ENCODE measurements at places on chromosomes 7 and 10.

DNA sequence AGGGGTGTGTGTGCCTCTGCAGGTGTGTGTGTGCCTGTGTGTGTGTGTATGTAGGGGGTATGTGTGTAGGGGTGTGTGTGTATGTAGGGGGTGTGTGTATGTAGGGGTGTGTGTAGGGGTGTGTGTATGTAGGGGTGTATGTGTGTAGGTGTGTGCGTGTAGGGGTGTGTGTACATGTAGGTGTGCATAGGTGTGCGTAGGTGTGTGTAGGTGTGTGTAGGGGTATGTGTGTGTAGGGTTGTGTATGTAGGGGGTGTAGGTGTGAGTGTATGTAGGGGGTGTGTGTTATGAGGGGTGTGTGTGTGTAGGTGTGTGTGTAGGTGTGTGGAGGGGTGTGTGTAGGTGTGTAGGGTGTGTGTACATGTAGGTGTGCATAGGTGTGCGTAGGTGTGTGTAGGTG is 48.6 kb upstream of the PSMG3 start:
- no peaks in the 10 kb centered on the region for H3K27me3 ChIP-seq
- H3K27ac ChIP-seq = no peak overlapping the region
- H3K4me3 ChIP-seq = no peak overlapping the region
- DNase-seq = no peak
- H3K4me1 ChIP-seq = no peaks in the 10 kb centered on the region

DNA sequence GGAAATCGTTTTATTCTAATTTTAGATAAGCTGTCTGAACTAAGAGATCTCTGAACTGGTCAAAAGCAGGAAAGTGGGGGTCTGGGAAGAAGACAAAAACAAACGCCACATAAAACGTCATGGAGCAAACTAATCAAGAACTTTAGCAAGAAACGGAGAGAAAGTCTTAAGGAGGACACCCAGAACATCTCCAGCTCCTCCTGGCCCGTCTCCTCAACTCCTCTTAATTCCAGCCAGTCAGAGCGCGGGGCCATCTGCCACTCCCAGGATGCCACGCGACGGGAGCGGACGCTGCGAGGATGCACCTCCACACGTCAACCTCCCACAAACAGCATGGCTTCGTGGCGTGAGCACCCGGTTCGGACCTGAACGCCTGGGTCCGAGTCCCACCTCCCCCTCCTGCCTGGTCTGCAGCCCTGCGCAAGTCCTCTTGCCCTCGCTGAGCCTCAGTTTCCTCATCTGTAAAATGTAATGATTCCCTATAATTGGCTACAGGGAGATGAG is 598 bp downstream of the MMS19 start:
- peak overlapping the region; percentile 98 for H3K4me3 ChIP-seq
- H3K27ac ChIP-seq = peak overlapping the region; percentile 89
- H3K27me3 ChIP-seq = peaks cover 18% of the 10 kb centered on the region
- DNase-seq = peak; percentile 84
- no peaks in the 10 kb centered on the region for H3K36me3 ChIP-seq

- peaks cover 57% of the 10 kb centered on the region for H3K36me3 ChIP-seq
- H3K4me3 ChIP-seq = peak overlapping the region; percentile 99
- H3K27ac ChIP-seq = peak overlapping the region; percentile 100
- no peaks in the 10 kb centered on the region for H3K27me3 ChIP-seq
- peaks cover 83% of the 10 kb centered on the region for H3K4me1 ChIP-seq
Observed at GRCh38 chr10:6473901-6474370, 106.1 kb downstream of the PRKCQ start.

DNA sequence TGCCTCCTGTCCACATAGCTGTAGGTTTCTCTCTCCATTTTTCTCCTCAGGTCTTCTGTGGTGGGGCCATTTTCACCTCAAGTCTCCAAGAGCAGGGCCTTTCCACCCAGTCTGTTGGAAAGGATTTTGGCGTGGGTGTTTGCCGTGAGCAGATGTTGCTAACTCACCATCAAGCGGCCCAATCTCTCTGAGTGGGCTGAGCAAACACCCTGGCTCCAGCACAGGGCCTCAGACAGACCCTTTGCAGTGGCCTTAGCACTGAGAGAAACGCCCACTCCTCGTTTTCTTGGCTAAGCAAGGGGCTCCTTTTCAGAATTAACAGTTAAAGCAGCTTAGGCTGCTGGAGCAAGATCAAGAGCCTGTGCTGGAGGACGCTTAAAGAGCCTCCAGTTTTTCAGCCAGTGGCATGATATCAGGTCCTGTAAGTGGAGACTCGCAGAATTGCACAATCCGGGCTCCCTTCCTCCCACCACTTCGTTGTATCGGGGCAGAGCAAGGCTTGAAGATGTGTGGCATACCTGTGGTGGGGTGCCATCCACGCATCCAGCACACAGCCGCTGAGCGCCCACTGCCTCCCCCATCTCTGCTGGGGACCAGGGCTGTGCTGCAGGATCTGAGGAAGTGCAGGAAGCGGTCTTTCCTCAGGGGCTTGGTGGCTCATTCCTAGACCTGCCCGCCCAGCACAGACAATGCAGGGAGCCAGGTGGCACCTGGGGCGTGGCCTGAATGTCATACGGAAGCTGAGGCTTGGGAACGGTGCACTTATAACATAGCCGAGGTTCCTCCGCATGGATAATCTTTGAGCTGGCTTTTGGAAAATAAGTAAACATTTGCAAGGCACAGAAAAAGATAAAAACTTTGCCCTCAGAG is 142.7 kb downstream of the ADARB2 start:
- H3K4me1 ChIP-seq = no peaks in the 10 kb centered on the region
- H3K36me3 ChIP-seq = no peaks in the 10 kb centered on the region
- no peak overlapping the region for H3K4me3 ChIP-seq
- peaks cover 6% of the 10 kb centered on the region for H3K27me3 ChIP-seq

- no peak overlapping the region for H3K4me3 ChIP-seq
- no peak for DNase-seq
- H3K4me1 ChIP-seq = peaks cover 5% of the 10 kb centered on the region
- H3K27me3 ChIP-seq = no peaks in the 10 kb centered on the region
- no peak overlapping the region for H3K27ac ChIP-seq
Observed at GRCh38 chr7:100867776-100868485, 744 bp downstream of the TRIP6 start.

- no peak for DNase-seq
- no peaks in the 10 kb centered on the region for H3K27me3 ChIP-seq
- no peak overlapping the region for H3K27ac ChIP-seq
- no peaks in the 10 kb centered on the region for H3K4me1 ChIP-seq
- H3K4me3 ChIP-seq = no peak overlapping the region
Observed at GRCh38 chr7:6460303-6460702, 12.5 kb upstream of the DAGLB start.

DNA sequence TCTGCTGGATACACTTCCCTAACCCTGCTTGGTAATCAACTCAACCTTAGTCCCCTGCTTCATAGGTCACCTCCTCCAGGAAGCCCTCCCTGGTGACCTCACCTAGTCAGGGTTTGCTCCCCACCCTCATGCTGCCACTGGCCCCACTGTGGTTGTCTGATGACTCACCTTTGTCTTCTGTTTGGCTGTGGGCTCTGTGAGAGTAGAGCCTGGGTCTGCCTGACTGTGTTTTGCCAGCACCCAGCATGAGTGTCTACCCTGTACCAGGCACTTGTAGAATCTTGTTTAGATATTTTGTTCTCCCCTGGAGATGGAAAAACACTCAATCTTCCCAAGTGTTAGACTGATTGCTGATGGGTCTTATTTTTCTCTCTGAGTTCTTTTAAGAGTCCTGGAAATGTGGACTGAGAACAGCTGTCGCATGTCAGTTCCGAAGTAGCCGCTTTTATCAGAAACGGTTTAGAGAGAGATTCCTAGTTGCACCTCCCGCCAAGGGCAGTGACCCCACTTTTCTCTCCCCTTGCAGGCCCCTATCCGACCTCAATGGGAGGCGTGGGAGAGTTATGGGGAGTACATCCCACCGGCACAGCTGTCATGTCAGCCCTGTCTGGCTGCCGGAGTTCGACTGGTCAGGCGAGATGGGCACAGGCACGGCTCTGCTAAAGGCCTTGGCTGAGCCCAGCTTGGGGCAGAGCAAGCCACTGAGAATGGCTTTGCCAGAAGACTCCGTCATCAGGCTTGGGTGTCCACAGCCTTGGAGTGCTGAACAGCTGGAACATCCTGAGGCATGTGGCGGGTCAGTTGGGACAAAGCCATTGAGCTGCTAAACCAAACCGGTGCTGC is 134.3 kb downstream of the GRK5 start:
- no peaks in the 10 kb centered on the region for H3K36me3 ChIP-seq
- DNase-seq = no peak
- H3K27ac ChIP-seq = peak overlapping the region; percentile 40
- H3K4me3 ChIP-seq = no peak overlapping the region
- H3K4me1 ChIP-seq = peaks cover 30% of the 10 kb centered on the region

DNA sequence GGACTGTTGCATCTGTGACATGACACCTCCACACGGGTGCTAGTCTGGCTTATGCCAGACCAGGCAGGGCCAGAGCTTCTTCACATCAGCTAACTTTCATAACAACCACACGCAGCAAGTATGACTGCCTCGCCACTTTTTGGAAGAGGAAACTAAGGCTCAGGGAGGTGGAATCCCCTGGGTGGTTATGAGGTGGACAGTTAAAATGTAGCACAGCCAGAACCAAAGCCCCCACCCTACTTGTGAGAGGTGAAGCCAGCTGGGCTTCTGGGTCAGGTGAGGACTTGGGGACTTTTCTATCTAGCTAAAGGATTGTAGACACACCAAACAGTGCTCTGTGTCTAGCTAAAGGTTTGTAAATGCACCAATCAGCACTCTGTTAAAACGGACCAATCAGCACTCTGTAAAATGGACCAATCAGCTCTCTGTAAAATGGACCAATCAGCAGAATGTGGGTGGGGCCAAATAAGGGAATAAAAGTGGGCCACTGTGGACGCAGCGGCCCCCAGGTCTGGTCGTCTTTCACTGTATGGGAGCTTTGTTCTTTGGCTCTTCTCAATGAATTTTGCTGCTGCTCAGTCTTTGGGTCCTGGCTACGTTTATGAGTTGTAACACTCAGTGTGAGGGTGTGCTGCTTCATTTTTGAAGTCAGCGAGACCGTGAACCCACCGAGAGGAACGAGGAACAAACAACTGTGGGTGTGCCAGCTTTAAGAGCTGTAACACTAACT is 171.0 kb downstream of the PTPN20 start:
- no peaks in the 10 kb centered on the region for H3K36me3 ChIP-seq
- no peak overlapping the region for H3K27ac ChIP-seq
- H3K4me3 ChIP-seq = no peak overlapping the region
- H3K4me1 ChIP-seq = no peaks in the 10 kb centered on the region
- peaks cover 3% of the 10 kb centered on the region for H3K27me3 ChIP-seq

DNA sequence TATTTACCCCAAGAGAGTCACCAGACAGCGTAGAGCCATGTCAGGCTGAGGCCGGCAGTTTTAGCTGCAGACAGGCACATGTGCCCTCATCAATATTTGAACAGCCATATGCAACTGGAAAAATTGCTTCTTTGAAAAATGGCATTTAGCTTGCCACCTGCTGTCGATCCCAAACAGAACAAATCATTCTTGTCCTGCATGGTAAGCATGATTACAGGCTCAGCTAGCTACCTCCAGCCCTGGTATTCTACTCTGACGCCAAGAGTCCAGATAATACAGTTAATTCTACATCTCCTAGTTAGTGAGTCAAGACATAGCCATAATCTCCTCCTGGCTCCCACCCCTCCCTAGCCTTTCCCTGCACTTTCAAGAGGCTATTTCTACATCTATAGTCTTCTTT is 7.7 kb downstream of the CREB3L2 start:
- no peaks in the 10 kb centered on the region for H3K27me3 ChIP-seq
- H3K36me3 ChIP-seq = peaks cover 5% of the 10 kb centered on the region
- no peak for DNase-seq

- H3K36me3 ChIP-seq = no peaks in the 10 kb centered on the region
- H3K4me1 ChIP-seq = peaks cover 12% of the 10 kb centered on the region
- DNase-seq = no peak
- no peak overlapping the region for H3K4me3 ChIP-seq
- no peak overlapping the region for H3K27ac ChIP-seq
Observed at GRCh38 chr7:101428093-101428866, 65.6 kb downstream of the COL26A1 start.
